ENCODE measurements at places on chromosomes 5 and 9.

- no peak for DNase-seq
These were observed 13.0 kb downstream of the ELL2 start for GRCh38 chr5:95948631-95949030.

DNA sequence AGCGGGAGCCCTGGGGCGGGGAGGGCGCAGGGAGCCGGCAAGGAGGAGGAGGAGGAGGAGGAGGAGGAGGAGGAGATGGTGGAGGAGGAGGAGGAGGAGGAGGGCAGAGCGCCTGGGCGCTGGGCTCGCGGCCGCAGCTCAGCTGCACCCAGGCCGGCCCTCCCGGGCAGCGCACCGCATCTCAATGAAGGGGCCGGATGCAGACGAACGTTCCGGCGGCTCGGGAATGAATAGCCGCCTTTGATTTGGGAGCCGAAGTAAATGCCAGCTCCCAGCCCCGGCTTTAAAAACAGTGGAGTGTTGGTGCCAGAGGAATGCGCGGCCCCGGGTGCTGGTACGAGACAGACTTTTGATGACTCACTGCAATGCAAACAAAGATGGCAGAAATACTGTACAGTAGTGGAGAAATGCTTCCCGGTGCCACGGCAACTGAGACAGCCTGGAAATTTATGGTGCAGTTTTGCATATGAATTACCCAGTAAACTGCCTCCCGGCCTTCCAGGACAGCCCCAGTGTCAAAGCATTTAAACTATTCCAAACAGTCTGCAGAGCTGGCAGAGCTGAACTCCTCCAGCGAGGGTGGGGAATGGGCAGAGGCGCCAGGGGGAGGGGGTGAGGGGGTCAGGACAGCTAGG is 43.1 kb downstream of the NACC2 start:
- DNase-seq = peak; percentile 83

DNA sequence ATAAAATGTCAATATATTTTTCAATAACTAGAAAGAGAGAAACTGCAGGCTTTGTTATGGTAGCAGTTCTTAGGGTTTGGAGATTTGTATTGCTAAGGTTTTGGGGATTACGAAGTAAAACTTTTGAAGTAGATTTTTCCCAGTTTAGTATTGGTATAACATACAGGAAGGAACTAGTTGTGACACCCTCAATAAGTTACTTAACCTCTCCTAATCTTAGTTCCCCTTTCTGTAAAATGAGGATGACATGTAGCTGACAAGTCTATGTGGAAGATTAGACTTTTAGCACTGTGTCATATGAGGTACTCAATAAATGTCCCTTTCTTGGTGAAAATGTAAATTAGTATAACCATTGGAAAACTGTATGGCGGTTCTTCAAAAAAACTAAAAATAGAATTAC is 73.4 kb upstream of the ATG10 start:
- DNase-seq = no peak

- DNase-seq = no peak
These were observed 58.6 kb upstream of the FRRS1L start for GRCh38 chr9:109225629-109226028.

GRCh38 chr5:88821161-88821560 is 61.8 kb downstream of the MEF2C start:
- no peak for DNase-seq

GRCh38 chr9:120708526-120709224 is 5.6 kb downstream of the MEGF9 start:
- DNase-seq = peak; percentile 66

GRCh38 chr5:65288657-65289056 is 193.1 kb downstream of the ADAMTS6 start:
- no peak for DNase-seq

- peak; percentile 49 for DNase-seq
These were observed 119.4 kb downstream of the ADAMTS12 start for GRCh38 chr5:33772380-33772897.

DNA sequence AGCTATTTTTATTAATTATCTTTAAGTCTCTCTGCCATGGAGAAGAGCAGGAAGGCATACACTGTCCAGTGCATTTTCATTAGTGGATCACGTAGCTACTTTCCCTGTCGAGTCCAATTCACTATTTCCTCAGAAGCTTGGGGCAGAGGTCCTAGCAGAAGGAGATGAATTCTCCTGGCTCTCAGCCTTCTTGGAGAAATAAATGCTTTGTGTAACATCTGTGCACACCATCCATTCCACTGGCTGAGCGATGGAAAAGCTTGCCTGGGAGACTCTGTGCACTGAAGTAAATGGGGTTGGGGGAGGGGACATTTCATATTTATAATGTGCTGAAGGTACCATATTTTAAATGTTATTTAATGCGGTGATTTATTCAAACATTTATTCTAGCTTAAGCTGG is 23.4 kb downstream of the PROP1 start:
- peak; percentile 21 for DNase-seq

GRCh38 chr5:96854067-96854466 is 22.2 kb upstream of the ERAP2 start:
- DNase-seq = no peak

GRCh38 chr5:180975338-180975737 is 13.3 kb upstream of the BTNL3 start:
- no peak for DNase-seq

GRCh38 chr5:88818296-88818695 is 64.7 kb downstream of the MEF2C start:
- no peak for DNase-seq

DNA sequence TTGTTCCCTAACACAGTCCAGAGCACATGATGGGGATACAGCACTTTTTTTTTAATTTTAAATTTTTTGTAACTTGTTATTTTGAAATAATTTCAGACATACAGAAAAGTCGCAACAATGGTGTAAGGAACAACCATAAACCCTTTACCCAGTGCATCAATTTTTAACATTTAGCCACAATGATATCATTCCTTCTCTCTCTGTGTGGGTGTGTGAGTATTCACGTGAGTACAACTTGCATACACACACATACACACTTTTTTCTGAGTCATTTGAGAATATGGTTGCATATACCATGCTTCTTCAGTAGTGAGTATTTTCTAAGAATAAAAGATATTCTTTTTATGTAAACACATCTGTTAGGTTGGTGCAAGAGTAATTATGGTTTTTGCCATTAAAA is 135.2 kb downstream of the ARHGAP26 start:
- no peak for DNase-seq

- no peak for DNase-seq
These were observed 535.6 kb upstream of the MEF2C start for GRCh38 chr5:89418407-89419085.

- peak; percentile 62 for DNase-seq
These were observed 56.7 kb downstream of the MAPKAP1 start for GRCh38 chr9:125650271-125650737.

- no peak for DNase-seq
These were observed 216.9 kb upstream of the ZNF608 start for GRCh38 chr5:124963236-124963919.

- DNase-seq = peak; percentile 26
These were observed 309.7 kb downstream of the TLE1 start for GRCh38 chr9:81379655-81380054.

DNA sequence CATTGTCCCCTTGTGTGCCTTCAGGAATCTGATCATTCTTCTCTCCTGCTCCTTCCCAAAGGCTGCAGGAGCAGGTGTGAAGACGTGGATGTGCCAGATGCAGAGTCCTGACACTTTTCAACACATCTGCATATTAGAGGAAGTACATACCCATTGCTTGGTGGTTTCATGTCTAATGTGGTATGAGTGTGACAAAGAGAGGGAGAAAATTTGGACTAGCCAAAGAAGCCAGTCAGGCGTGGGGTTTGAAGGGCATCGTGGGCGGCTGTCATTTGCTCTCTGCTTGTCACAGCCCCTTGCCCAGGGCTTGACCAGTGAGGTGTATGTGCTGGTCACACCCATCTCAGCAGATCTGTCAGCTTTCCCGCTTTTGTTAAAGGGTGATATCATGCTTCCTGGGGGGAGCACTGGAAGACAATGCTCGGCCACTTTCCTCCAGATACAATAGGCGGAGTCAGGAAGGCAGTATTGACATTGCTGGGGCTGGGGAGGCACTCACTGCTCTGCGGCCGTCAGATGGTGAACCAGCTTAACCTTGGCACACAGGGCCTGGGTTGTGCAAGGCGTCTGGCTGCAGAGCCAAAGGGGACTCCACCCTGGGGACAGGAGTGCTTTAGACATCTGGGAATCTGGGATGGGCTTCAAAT is 8.6 kb downstream of the TEK start:
- DNase-seq = peak; percentile 81

DNA sequence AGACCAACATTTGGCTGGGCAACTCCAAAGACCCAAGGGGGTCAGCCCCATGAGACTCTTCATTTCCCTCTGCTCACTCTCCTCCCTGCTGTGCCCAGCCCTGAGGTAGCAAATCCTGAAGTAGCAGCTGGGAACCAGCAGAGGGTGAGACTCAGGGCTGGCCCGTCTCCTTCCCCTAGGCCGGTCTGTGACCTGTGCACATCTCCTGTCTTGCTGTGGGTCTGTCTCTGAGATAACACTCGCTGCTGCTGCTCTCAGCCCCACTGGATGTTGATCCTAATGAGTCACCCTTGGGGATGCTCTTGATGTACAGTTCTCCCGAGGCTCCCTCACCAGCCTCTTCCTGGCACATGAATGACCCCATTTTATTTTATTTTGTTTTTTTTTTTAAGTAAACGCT is 7.3 kb upstream of the OR2V1 start:
- no peak for DNase-seq

GRCh38 chr5:149711338-149711737 is 18.8 kb upstream of the PPARGC1B start:
- DNase-seq = no peak

- no peak for DNase-seq
These were observed 411.8 kb upstream of the CDH6 start for GRCh38 chr5:30781643-30782042.

- no peak for DNase-seq
These were observed 159.4 kb downstream of the RASEF start for GRCh38 chr9:82903503-82903902.

- DNase-seq = no peak
These were observed 6.9 kb downstream of the CAMK4 start for GRCh38 chr5:111231119-111231518.

DNA sequence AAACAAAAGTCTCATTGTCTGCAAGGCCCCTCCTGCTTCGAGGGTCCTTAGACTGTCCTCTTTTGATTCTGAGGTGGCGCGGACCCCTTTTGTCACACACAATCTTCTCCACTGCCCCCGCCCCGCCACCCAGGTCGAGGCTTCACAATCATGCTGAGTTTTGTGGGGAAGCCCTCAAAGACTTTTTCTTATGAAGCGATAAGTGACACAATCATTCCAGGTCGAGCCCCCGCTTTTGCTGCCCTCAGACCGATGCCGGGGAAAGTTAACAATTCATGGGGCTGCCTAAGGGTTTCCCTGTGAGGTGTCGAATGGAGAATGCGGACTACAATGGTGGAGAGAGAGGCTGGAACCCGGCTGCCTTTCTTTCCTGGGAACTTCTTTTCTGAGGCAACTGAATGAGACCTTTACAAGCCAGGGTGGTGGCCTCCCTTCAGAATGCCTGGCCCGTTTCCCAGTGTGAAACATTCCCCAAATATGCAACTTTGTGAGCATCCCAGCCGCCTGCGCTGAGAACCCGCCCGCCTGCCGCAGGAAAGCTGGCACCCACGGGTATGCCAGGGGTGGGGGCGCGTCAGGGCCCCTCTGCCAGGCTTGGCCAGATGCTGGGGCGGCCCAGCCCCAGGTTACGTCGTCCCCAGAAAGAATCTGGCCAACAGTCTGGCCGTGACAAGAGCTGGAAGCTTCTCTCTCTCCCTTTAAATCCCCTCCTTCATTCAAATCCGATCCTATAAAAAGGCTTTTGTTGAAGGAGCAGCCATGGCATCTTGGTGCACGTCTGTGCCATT is 71.9 kb downstream of the MAP1B start:
- DNase-seq = peak; percentile 93

- DNase-seq = no peak
These were observed 219.5 kb upstream of the TMEM161B start for GRCh38 chr5:88488130-88488529.

Measured in AG20443 (cell line).